ENCODE measurements at places on chromosomes 16 and 17.

DNA sequence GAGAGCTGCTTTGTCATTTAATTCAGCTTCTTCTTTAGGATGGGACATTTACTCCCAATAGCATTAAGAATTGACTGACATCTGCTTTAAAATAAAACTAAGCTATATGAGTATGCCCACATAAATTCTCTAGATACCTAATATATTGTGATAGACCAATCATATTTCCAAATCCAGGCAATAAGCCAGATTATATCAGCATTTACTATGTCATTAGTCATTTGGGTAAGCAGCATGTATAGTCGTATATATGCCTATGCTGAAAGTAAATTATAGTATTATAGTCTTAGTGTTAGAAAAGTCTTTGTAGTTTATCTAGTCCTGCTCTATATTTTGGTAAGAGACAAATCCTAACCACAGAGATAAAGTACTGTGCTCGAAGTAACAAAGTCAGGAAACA is 958.1 kb downstream of the KCNJ2 start:
- DNase-seq = no peak

GRCh38 chr17:56593646-56594319 is at the start of gene NOG:
NOG (plus strand) TSS chr17:56593699; CDS start chr17:56594224, 525 bp downstream.
- DNase-seq = peak; percentile 74

- DNase-seq = no peak
Measured at GRCh38 chr17:43545383-43545632, 832 bp downstream of the ETV4 start.

GRCh38 chr16:87324411-87325275 is 7.5 kb upstream of the C16orf95 start:
- DNase-seq = peak; percentile 68

GRCh38 chr17:80830020-80830780 is 161.4 kb upstream of the CHMP6 start:
- DNase-seq = no peak

GRCh38 chr16:88512728-88513696 is 57.2 kb upstream of the ZC3H18 start:
- no peak for DNase-seq

GRCh38 chr17:75615301-75615700 is 17.9 kb upstream of the SMIM5 start:
- no peak for DNase-seq

DNA sequence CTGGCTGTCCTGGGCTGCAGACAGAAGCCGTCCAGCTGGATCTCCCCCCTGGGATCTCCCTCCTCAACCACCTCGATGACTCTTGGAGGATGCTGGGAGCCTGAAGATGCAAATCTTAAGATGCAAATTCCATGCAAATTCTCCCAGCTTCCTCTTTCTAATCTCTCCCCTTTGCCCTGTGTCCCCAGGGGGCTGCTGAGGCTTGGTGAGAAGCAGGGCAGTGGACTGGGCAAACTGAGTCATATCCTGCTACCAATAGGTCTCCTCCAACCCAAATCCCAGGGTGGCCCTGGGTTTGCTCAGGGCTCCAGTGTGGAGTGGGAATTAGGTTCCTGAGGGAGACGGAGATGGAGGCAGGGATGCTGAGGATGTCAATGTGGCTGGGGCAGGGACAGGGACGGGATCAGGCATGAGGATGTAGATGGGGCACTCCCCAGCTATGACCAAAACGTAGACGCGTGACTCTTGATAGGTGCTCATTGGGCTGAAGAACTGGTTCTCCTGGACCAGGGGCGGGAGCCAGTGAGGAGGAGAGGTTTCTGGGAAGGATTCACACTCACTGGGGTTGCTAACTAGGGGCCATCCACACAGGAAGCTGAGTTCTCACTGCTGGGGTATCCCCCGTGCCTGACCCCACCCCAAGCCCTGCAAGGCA is 3.6 kb upstream of the ALOX12B start:
- no peak for DNase-seq

DNA sequence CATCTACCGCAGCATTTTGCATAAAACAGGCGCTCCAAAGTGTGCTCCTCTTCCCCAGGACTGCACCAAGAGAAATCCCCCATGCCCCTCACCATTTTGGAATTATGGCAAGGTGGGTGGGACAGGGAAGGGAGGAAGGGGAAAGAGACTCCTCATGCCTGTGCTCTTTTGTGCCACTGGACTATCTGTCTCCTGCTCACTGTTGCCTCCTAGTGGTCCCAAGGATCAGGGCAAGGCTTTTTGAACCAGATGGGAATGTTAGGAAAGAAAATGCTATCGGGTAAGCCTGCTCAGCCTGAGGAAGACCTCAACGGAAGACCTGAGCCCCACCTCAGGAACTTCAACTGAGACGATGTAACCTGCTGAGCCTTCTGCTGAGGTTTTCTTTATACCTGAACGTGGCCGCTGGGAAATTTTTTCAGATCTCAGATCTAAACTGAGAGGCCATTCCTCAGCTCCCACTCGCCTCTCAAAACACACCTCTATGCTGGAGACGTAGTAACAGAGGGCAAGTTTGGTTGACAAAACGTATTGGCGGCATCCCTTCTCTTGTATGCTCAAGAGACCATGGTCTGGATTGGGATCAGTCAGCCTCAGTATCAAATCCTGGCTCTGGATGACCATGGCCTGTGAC is 58.3 kb downstream of the SPACA3 start:
- peak; percentile 68 for DNase-seq

DNA sequence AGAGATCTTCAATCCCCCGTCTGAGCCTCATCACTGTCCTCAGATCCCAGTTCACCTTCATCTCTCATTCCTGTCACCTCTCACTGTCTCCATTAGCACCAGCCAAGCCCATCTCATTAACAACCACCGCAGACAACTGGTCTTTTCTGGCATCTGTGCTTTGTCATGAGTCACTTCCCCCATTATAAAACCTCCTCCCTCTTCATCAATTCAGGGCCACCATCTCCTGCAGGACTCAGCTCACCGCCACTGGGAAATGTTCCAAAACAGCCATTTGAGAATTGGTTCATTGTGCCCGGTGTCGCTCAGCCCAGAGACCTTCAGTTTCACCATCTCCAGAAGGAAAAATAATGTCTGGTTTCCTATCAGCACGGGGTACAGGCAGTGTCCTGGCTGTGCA is 56.9 kb upstream of the TEKT3 start:
- DNase-seq = no peak

GRCh38 chr17:55571095-55571494 is 59.8 kb upstream of the SMIM36 start:
- DNase-seq = no peak

- DNase-seq = peak; percentile 76
Measured at GRCh38 chr16:10738231-10739077, 5.2 kb upstream of the NUBP1 start.

DNA sequence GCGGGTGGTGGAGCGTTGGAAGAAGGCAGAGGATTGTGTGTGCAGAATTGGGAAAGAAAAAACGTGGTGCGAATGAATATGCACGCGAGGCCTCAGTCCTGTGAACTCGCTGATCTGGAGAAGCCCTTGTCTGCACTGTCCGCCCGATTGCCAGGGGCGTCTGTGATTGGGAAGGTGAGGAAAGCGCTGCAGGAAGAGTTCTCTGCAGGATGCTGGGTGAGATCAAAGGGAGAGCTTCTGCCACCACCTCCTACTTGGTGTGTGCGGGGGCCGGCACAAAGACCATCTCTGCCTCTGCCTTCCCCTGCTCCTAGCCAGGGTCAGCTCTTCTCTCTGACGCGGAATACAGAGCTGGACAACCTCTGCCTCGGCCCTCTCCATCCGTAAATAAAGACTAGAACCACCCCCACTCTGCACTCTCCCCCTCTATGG is 841 bp upstream of the RAB5C start:
- no peak for DNase-seq

DNA sequence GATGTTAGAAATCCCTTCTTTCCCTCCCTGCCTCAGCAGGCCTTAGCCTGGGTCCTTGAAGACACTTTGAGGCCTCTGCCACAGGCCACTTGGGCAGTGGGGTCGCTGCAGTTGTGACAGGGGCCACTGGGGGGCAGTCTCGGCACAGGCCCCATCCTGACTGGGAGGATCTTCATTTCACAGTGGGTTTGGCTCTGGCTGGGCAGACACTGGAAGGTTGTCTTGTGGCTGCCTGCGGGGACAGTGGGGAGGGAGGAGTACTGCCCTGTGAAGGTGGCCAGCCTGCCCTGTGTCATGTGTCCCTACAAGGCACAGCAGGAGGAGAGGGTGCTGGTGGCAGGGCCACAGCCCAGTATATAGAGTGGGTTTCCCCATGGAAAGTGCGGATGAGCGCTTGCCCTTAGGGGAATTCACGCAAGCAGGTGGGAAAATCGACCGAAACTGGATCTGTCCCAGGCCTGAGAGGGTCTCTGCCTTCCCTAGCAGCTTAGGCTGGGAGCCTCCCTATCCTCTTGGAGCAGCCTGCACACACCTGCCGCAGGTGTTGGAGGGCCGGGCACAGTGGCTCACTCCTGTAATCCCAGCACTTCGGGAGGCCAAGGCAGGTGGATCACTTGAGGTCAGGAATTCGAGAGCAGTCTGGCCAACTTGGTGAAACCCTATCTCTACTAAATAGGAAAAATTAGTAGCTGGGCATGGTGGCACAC is 28.8 kb downstream of the GINS2 start:
- DNase-seq = peak; percentile 57

DNA sequence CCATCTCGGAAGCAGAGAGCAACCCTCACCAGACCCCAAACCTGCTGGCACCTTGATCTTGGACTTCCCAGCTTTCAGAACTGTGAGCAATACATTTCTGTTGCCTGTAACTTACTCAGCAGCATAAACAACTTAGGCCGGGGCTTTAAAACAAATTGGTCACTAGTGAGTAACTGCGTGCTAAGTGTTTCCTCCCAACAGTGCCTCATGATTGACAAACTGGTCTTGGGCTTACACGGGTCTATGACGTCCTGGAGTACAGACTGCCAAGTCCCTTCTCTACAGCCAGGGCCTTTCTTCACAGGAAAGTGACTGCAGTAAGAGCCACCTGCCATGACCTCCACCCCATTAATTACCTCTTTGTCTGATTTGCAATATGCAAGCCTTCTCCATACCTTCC is 136.7 kb downstream of the XYLT1 start:
- no peak for DNase-seq

DNA sequence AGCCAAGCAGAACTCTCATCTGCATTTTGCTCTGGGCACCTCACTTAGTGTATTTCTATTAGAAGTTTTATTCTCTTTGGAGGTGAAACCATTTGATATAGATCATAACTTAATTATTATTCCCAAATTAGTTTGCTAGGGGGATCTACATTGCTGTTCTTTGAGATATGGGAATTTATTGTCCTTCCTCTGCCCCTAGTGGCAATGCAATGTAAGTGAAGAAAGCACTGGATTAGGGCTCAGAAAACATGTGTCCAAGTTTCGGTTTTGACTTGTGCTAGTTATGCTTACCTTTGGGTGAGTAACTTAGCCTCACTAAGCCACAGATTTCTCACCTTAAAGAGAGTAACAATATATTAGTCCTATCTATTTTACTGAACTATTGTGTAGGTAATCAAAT is 2.9 kb downstream of the KRT39 start:
- no peak for DNase-seq

- DNase-seq = no peak
Measured at GRCh38 chr16:84254062-84254461, 14.2 kb upstream of the KCNG4 start.

DNA sequence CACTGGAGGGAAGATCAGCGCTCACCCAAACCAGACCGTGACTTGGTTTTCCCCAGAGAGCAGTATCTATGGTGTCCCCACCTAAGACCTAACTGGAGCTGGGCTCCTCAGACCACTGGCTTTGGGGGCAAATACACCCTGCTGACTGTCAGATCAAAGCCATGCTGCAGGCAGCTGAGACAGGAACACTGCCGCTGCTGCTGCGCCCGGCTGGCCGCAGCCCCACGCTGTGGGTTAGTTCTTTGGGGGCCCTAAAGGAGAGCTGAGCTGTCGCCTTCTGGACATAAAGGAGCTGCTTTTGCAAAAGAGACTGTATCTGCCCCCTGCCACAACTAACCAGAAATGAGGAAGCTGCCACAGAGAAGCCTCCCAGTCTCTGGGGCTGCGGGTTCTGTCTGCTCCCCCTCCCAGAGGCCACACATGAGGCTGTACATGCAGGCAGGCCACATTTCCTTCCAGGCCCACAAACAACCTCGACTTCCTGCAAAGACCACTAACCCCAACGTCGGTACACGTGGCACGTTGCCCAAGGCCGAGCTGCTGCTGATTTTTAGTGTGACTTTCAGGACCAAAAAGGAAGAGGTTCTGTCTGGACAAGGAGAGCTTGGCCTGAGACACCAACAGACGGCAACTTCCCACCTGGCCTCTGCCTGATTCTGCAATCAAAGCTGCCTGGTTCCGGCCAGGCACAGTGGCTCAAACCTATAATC is 18.2 kb upstream of the ABR start:
- DNase-seq = peak; percentile 43

- DNase-seq = peak; percentile 89
Measured at GRCh38 chr17:1487939-1488825, 4.3 kb downstream of the MYO1C start.

DNA sequence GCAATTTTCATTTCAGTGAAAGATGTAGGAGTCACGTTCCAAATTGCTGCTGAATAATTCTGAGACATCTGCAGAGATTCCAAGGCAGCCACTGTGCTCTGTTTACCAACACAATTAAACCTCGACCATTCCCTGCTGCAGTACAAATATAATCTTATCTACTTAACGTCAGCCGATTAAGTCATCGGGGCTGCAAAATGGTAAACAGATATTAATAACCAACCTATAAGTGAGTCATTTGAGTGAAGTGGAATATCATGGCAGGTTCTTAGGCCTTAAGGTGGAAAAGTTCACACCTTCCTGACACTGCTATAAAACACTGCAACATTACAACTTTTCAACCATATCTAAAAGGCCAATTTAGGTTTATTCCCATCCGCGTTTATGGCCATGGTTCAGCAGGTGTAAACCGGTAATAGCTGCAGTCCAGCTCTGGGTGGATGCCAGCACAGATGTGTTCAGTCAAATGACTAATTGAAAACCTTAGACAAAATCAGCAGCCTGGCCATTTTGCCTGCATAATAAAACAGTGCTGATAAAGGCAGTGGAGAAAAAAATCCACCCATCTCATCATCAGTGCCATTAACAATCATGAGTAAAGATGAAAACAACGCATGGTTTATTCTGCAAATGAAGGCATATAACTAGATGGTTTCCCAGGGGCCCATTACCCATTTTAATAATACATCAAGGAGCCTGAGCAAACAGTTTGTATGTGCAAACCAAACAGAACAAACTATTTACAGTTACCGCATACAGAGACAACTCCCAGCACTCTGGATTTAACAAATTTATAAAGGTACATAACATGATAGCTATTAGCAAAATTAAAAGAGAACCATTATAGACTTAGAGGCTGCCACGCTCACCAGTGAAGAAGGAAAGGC is 202.9 kb upstream of the IRX3 start:
- no peak for DNase-seq

GRCh38 chr17:40025559-40025958 is 10.3 kb downstream of the CSF3 start:
- no peak for DNase-seq
